ENCODE measurements at places on chromosomes 2 and 18. TPM values are rescaled to one million over a fixed set of nuclear protein-coding genes. Genes with fewer than 3 reads are reported as not detected.

SERPINB7 gene
- total RNA-seq = 0.79 TPM

RNF152 gene
- 2.6 TPM for total RNA-seq

GREB1 gene
- total RNA-seq = under 0.01 TPM

SPRED2 gene
- total RNA-seq = 5.7 TPM

SCLY gene
- total RNA-seq = 8.2 TPM

CIDEA gene
- total RNA-seq = not detected

DPYSL5 gene
- not detected for total RNA-seq

CNDP1 gene
- total RNA-seq = not detected

CCDC141 gene
- not detected for total RNA-seq

DCDC2C gene
- total RNA-seq = not detected

UGT1A5 gene
- 0.22 TPM for total RNA-seq

NEB gene
- total RNA-seq = 2.7 TPM

LTBP1 gene
- 265 TPM for total RNA-seq

GRP gene
- total RNA-seq = not detected

NEUROD1 gene
- total RNA-seq = not detected

PSMD1 gene
- total RNA-seq = 96.7 TPM

PLEKHH2 gene
- total RNA-seq = 1.8 TPM
